ENCODE measurements at places on chromosomes 5 and 9. TPM values are rescaled to one million over a fixed set of nuclear protein-coding genes. Genes with fewer than 3 reads are reported as not detected.

The POLR1E gene
- polyA plus RNA-seq: 13.7 TPM

The FCN2 gene
- polyA plus RNA-seq: not detected

The TMOD1 gene
- 2.8 TPM for polyA plus RNA-seq

The NFIL3 gene
- polyA plus RNA-seq: 3.1 TPM

The ZNF622 gene
- polyA plus RNA-seq: 63.7 TPM

The MLANA gene
- polyA plus RNA-seq: not detected

The GLRA1 gene
- not detected for polyA plus RNA-seq

The SREK1 gene
- 25.9 TPM for polyA plus RNA-seq

The PCDH12 gene
- 0.29 TPM for polyA plus RNA-seq

The MLLT3 gene
- polyA plus RNA-seq: 3.2 TPM

The SPOCK1 gene
- polyA plus RNA-seq: not detected

The FOCAD gene
- 5.3 TPM for polyA plus RNA-seq

The SHB gene
- polyA plus RNA-seq: not detected

The EPB41L4A gene
- 2.1 TPM for polyA plus RNA-seq
